Fibroblast of upper back skin (primary cell): ENCODE measurements at places on chromosomes 16 and 17.

- DNase-seq, result no peak
Measured at GRCh38 chr17:65586899-65587298, 25.5 kb upstream of the AXIN2 start.

DNA sequence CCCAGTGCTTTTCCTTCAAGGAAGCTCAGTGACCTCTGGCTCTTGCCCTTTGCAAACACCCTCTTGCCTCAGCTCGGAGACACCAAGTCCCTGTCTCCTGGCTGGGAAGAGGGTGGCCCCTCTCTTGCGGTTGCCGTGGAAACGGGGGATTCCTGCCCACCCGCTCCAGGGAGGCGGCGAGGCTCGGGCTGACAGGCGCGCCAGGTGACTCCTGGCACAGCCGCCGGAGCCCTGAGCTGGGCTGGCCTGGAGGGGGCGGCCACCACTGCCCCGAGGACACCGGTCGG, 71.4 kb downstream of the ABR start:
- no peak for DNase-seq

- DNase-seq, result no peak
Measured at GRCh38 chr16:55083052-55083451, 152.4 kb downstream of the IRX5 start.

GRCh38 chr16:69348222-69348621, 3.4 kb downstream of the TMED6 start:
- no peak for DNase-seq

- peak; percentile 78 for DNase-seq
Measured at GRCh38 chr17:43694081-43694870, 32.6 kb upstream of the MEOX1 start.

DNA sequence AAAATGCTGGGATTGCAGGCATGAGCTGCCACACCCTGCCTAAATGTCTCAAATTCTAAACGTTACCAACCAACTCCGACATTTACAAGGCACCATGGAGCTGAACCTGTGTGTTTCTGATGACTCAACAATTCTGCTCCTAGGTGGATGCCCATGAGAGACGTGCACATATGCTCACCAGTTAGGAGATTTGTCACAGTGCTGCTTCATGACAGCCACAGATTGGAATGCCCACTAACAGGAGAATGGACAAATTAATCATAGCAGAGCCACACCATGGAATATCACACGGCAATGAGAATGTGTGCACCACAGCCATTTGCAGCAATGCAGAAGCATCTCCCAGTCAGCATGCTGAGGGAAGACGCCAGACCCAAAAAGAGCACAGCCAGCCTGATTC, 8.0 kb upstream of the KCNG4 start:
- peak; percentile 15 for DNase-seq

- no peak for DNase-seq
Measured at GRCh38 chr16:18836702-18837101, 35.4 kb upstream of the ARL6IP1 start.

DNA sequence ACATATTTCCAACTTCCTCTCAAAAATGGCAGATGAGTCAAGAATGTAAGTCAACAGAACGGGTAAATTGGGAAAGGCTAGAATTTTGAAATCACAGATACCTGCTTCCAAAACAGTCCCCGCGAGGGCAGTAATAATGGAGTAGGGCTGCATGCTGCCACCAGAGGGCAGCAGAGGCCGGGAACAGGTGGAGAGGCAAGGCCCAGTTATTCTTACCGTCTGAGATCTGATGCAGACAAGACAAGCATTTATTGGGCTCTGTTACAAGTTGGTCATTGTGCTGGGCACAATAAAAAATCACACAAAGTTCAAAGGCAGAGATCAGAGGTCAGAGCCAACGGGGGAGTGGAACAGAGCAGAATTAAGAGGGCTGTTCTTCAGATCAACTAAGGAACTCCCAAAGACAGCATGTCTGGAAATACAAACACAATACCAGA, 8.8 kb upstream of the MLKL start:
- DNase-seq, result peak; percentile 55

GRCh38 chr17:79072544-79072943, 2.1 kb upstream of the ENGASE start:
- no peak for DNase-seq

GRCh38 chr16:89864527-89864820, 8.9 kb upstream of the TCF25 start:
- no peak for DNase-seq

DNA sequence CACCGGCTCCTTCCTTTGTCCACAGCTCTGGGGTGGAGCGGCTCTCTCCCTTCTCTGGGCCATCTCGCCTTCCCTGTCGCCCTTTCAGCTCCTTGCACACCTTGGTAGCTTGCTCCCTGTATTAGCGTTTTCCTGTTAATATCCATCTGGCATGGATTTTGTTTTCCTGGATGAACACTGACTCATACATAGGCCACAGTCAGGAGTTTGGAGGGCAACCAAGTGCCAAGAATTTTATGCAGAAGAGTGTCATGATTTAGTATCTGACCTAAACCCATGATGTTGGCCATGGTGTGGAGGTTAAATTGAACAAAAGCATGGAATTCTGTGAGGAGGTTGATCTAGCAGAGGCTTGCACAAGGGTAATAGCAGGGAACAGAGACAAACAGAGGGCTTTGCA, 180.9 kb downstream of the AIPL1 start:
- peak; percentile 11 for DNase-seq

- peak; percentile 15 for DNase-seq
Measured at GRCh38 chr16:79691007-79691406, 90.5 kb upstream of the MAF start.

DNA sequence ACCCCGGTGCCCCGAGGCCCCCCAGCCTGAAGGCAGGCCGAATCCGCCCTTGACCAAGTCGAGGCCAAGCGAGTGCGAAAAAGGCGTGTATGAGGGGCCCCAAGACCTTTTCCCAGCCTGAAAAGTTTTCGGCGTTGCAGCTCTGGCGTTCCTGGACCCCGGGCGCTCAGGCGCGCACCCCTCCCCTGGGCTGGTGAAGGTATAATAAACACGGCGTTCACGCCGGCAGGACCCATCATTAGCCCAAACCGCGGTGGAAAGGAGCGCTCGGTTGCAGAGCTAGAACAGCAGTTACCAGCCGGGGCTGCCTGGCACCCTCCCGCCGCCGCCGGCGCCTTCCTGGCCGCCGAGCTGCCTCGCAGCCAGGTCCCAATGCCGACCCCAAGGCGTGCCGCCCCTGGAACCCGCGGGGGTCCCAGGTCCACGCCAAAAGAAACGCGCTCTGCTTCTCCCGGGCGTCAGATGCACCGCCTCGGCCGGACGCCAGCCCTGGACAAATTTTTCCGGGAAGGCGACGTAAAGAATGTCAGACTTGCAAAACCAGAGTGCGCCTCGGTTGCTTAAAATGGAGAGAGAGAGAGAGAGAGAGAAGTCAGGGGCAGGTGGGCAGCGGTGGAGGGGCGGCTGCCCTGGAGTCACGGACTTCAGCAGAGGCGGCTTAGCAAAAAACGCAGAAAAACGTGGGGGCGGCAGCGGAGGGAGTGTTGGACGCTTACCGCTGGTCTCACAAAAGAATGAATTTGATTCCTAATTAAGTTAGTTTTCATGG, 11.5 kb upstream of the FOXF1 start:
- peak; percentile 36 for DNase-seq

DNA sequence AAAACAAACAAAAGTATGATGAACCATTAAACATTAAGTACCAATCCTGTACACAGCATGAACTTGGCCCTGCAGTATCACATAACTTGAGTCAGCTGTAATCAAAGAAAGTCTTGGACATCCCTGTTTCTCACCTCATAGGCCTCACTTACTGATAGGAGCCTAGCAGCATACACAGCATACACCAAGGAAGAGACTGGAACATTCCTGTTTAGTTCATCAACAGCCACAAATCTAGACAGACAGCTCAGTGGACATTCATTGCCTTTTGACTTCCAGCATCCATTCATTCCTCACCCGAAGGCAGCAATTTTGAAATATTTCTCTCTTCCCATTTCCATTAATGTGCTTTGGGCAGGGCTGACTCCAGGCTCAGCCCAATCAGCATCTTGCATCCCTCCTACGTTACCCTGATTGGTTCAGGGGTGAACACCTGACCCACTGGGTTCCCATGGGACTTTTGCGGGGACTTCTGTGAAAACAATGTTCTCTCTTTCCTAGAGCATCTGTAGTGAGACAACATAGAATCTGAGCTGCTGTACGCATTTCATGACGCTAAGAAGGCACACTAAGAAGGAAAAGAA, 336.7 kb upstream of the ZFHX3 start:
- peak; percentile 9 for DNase-seq

DNA sequence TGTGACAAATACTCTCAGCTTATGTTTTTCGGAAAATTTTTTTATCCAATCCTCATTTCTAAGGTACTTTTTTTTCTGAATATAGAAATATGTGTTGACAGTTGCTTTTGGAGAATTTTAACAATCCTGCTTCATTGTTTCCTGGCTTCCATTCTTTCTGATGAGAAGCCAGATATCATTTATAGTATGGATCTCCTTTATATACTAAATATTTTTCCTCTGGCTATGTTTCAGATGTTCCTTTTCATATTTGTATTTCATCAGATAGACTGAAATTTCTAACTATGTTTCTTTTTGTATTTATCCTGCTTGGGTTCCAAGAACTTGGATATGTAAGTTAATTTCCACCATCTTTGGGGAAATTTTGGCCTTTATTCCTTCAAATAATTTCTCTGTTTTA, 138.9 kb upstream of the CDH11 start:
- no peak for DNase-seq

- no peak for DNase-seq
Measured at GRCh38 chr16:582614-583331, 7.1 kb upstream of the RAB40C start.

- no peak for DNase-seq
Measured at GRCh38 chr16:31365131-31365865, 10.3 kb downstream of the ITGAX start.

DNA sequence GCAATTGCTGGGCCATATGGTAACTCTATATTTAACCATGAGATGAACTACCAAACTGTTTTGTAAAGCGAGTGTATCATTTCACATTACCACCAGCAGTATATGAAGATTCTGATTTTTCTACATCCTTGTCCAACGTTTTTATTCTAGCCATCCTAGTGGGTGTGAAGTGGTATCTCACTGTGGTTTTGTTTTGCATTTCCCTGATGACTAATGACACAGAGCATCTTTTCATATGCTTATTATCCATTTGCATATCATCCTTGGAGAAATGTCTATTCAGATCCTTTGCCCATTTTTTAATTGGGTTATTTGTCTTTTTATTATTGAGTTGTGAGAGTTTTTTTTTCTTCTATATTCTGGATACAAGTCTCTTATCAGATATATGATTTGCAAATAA, 83.6 kb downstream of the AKAP1 start:
- no peak for DNase-seq

DNA sequence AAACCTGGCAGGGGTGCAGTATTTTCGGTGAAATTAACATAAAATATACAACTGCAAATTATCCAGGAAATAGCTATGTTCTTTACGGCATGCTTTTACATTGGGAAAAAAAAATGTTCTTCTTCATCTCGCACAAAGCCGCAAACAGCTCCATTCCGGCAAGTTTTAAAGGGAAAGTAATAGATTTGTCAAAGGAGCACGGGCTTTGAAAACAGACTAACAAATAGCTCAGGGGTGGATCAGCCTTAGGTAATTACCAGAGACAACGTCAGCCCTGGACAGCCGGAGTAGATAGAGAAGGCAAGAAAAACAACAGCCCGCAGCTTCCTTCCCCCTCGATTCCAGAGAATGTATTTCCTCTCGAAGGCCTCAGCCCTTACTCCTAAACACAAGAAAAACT, 222.5 kb downstream of the C16orf78 start:
- peak; percentile 39 for DNase-seq

DNA sequence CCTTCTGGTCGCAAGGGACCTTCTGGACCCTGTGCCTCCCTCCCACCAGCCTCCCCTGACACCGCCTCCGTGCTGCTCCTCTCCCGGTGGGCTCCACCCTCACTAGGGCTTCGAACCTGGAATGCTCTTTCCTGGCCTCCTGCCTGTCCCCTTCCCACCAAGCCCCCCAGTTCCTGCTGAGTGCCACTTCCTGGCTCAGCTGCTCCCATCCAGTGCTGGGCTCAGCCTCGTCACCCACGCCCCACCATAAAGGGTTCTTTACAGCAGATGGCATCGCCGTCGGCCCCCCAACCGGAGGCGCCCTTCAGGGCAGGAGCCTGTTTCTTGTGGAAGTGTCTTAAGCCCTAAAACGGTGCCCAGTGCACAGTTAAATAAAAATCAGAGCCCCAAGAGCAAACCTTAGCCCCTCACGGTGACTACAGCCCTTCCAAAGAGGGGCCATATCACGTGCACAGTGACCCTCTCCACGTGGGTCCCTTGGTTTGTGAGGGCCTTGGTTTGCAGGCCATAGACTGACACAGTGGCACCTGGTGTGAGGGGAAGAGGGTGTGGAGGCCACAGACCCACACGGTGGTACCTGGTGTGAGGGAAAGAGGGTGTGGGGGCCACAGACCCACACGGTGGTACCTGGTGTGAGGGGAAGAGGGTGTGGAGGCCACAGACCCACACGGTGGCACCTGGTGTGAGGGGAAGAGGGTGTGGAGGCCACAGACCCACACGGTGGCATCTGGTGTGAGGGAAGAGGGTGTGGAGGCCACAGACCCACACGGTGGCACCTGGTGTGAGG, 111.4 kb downstream of the METRNL start:
- no peak for DNase-seq

DNA sequence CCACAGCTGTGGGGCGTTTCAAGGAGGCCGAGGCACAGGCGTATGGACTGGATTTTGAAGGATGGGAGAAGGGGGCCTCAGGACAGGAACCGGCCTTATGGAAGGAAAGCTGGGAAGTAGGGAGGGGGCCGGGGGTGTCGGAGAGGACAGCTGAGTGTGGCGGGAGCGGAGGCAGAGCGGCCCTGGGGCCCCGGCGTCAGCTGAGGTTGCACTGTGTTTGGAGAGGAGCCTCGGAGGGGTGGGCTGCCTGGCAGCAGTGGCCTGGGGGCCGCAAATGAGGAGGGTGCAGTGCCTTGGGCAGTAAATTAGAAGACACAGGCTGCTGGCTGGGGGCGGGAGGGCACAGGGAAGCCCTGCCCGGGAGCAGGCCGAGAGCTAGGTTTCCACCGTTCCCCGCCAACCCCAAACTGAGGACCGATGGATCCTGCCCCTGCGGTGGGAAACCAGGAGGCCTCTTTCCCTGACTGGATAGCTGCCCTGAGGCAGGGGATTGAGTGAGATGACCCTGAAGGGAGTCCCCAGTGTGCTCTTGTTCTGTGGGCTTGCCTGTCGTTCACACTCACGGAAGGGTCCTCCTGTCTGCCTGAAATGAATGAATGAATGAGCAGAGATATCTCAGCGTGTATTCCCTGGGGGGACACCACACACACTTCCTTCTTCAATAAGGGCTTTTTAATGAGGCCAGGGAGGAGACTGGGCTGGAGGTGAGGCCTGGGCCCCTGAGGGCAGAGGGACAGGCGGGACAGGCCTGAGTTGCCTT, 18.4 kb downstream of the FOXJ1 start:
- no peak for DNase-seq
